ENCODE measurements at places on chromosomes 1 and 21.
A peak's percentile ranks its signal among the peaks of the same experiment; 100 is the strongest.

DNA sequence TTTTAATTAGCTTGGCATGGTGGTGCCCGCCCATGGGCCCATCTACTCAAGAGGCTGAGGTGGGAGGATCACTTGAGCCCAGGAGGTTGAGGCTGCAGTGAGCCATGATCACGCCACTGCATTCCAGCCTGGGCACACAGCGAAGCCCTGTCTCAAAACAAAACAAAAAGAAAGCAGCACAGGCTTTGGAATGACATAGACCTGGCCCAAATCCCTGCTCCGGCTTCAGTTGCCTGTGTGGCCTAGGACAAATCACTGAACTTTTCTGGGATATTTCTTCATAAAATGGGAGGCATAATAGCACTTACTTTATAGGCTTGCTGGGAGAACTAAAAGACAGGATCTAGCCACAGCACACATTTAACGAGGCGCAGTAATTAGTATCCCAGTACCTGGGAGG is 2.4 kb downstream of the PEAR1 start:
- no peak for DNase-seq

GRCh38 chr1:58919959-58920321 is 136.1 kb upstream of the JUN start:
- DNase-seq, result no peak

DNA sequence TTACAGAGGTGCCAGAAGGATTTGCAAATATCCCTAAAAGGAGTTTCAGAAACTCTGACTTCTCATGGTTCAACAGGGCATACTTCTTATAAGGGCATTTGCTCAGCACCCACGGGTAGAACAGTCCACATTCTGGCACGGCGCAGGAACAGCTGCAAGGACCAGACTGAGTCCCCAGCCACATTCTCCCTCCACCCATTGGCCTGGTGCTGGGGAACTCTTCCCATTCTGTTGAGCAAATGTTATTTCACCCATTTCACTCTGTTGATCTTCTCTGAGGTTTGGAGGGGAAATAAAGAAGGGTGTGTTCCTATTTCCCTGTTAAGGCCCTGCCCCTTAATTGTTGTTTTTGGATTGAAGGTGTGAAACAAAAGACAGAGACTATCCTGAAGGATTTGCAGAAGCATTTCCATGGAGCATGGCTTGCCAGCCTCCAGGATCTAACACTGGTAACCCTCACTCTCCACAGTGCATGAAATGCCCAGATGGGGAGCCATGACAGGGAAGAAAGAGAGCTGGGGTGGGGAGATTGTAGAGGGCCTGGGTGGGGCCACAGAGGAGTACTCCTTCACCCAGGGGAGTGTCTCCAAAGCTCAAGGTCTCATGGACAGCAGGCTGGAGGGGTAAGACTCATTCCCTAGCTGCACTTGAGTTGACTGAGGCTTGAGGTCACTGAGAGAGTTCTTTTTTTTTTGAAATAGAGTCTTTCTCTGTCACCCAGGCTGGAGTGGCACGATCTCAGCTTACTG is 35.0 kb downstream of the INAVA start:
- no peak for DNase-seq

GRCh38 chr1:162300057-162300917 is 76.4 kb downstream of the SPATA46 start:
- no peak for DNase-seq

- no peak for DNase-seq
These were observed 11.9 kb downstream of the PHTF1 start for GRCh38 chr1:113747376-113747775.

GRCh38 chr1:166980383-166980782 is 5.0 kb upstream of the ILDR2 start:
- no peak for DNase-seq

- no peak for DNase-seq
These were observed 11.6 kb downstream of the SDCCAG8 start for GRCh38 chr1:243267471-243267880.

GRCh38 chr21:16330082-16330907 is 600.5 kb downstream of the USP25 start:
- no peak for DNase-seq

DNA sequence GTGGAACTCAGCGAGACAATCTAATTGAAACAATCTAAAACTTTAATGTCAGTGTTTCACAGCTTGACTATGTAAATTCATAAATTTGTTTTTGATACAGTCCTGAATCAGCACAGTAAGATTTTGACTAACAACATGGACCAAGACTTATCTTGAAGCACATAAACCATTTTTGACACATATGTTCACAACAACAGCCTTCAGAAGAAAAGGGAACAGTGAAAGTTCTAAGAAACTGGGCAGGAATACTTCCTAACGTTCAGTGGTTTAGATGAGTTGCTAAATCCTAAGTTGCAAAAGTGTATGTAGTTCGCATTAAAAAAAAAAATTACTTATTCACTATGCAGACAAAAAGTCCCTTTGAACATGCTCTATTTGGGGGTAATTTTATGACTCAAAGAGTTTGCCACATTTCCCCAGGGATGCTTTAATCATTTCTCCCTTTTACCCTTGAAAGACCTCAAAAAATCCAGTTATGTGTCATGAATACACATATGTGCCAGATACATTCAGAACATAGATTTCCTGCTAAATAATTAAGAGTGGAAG is 120.2 kb downstream of the MRPL39 start:
- DNase-seq, result no peak

- DNase-seq, result no peak
These were observed 7.3 kb downstream of the GSTM5 start for GRCh38 chr1:109719337-109719837.

GRCh38 chr1:247829656-247830055 is 5.7 kb upstream of the OR14A16 start:
- no peak for DNase-seq

- no peak for DNase-seq
These were observed 9.6 kb upstream of the ECE1 start for GRCh38 chr1:21299780-21300395.

DNA sequence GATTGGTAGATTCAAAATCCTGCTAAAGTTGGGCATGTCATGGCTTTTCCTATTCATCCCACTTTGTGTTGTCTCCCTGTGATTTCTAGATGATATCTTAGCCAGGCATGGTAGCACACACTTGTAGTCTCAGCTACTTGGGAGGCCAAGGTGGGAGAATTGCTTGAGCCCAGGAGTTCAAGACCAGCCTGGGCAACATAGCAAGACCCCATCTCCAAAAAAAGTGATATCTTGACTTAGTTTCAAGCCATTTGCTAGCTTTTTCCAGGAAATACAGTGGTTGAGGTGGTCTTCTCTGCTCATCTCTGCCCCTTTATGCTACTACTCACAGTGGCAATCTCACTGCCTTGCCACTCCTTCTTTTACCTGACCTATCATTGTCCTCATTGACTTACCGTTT is 12.3 kb upstream of the HAX1 start:
- no peak for DNase-seq

DNA sequence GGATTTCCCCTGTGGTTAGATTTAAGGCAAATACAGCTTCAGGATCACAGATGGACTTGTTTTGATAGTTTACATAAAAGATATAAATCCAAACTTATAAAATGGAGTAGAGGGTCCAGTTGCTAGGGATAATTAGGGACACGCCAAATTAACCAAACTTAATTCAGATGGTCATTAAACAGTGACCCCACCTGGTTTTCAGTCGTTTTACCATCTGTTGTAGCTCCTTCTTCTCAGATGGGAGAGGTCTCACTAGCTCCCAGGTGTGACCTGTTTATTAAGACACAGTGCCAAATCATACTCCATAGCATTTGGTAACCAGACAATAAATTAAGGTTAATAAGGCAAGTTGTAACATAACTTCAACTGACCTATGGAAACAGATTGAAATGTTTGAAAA is 8.1 kb upstream of the GADD45A start:
- DNase-seq, result no peak

DNA sequence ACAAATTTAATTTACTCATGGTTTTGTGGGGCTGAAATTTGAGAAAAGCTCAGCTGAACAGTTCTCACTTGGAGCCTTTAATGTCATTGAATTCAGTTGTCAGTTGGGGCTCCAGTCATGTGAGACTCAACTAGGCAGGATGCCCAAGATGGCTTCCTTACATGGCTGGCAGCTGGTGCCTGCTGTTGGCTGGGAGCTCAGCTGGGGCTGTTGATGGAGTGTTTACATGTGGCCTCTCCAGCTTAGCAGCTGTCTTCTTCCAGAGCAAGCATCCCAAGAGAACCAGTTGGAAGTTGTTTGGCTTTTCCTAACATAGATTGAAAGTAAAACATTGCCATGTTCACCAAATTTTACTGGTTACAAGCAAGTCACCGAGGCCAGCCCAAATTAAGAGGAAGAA is 81.8 kb upstream of the KCNA3 start:
- DNase-seq, result no peak

GRCh38 chr1:7912145-7912544 is 28.5 kb downstream of the TNFRSF9 start:
- DNase-seq, result no peak

DNA sequence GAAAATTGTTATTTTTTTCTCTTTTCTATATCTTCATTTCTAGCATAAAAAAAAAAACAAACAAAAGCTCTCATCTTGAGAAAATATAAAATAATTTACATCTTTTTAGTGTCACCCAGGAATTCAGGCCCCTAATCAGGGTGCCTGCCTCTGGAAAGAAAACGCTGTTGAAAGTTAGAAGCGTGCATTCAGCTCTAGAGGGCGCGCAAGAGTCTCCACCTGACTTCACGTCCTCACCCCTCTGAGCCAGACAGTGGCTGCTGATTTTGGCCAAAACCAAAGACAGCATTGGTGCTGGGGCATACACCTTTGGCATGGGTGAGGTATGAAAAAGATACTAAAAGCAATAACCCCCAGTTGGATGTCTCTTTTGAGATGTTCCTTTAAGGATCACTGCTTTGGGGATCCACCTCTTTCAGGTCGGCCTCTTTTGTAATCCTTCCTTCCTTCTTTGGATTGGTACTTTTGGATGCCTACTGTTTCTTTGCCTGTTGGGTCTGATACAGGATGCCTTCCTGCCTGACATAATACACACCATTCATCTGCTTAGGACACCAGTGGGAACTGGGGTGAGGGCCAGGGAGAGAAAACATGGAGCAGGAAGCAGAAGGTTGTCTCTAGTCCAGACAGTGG is 77.6 kb upstream of the CHRM3 start:
- peak; percentile 2 for DNase-seq

DNA sequence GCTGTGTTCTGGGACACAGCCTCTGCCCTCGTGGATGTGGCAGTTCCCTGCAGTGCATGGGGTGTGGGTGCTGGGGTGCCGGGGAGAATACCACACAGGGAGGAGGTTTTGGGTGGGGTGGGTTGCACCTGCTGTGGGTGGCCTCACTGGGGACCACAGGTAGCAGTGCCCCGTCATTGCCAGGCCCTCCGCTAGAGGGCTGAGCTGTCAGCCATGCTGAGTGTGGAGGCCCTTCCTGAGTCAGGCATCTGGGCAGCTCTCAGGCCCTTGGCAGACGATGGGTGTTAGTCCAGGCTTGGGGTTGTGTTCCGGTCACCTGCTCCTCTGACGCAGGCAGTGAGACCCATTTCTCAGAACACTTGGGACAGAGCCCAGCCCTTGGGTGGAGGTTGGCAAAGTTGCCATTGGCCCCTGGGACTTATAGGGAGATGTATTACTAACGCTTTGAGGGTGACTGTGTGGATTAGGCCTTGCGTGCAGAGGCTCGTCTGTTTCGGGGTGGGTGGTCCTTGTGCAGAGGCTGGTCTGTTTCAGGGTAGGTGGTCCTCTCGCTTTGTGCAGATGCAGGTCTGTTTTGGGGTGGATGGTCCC is 23.9 kb downstream of the PCNT start:
- DNase-seq, result no peak

GRCh38 chr21:39441502-39442475 is 3.8 kb downstream of the LCA5L start:
- DNase-seq, result no peak

- no peak for DNase-seq
These were observed 60.4 kb upstream of the IFNAR2 start for GRCh38 chr21:33169359-33169758.

DNA sequence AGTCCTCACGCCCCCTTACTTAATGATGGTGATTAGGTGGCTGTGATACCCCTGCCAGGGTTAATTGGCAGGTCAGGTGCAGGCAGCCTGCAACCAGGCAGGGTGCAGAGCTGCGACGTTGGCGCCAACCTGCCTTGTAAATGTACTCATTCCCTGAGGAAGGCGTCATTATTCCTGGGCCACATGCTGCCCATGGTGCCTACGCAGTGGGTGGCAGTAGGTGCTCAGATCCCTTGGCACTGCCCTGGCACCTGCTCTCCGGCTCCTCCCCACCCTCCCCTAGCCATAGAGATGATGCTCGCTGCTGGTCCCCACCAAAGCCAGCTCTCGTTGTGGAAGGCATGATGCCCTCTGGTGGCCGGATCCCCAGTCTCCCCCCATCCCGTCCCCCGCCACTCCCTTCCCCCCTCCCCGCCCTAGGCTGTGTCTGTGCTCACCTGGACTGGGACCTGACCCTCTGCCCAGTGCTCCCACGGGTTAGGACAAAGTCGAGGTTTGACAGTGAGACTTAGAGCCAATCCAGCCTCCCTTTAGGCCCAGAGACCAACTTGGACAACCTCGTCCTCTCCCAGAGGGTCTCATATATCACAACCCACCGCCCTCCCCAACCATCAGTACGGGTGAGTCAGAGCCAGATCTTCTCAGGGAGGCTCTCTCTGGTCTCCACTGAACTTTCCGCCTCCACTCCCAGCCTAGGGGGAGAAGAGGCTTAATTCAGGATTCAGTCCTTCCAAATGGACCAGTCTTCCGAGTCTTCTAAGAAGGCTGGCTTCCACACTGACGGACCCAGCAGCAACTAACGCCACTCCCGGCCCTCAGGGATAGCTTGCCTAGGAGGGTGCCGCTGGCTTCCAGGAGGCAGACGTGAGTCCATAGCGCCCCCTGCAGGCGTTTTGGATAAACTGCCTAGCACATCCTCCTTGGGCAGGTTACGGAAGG is 5.7 kb downstream of the KRTCAP2 start:
- DNase-seq, result peak; percentile 59

DNA sequence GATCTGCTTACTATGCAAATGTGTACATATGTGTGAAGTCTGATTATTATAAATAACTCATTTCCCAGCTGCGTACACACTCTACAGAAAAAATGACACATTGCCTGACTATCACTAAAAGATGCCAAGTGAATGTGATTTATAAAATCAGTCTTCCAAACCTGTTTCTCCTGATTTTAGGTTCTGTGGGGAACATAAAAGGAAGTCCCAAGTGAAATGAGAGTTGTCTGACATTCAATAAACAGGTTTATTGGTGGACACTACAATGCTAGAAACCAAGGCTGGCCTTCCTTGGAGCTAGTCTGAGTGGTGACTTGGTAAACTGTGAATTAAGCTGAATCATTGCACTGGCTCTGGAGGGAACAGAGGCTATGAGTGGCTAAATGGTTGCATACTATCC is 287.9 kb upstream of the ESRRG start:
- no peak for DNase-seq

GRCh38 chr1:200861937-200862647 is 10.7 kb upstream of the GPR25 start:
- no peak for DNase-seq

DNA sequence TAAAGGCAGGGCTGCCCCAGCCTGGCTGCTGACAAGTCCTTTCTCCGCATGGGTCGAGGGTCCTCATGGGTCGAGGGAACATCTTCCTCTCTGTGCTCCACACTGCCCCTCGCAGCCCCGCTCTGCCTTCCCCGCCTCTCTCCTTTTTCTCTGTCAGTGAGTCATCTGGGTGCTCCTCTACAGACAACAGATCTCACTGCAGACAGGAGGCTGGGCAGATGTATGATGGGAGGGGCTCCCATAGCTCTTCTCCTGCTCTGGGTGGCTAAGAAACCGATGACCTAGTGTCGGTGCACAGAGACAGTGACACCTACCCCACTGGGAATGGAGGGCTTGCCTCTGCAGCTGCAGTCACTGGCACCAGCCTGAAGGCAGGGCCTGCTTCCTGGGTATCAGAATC is 5.5 kb downstream of the KCNA10 start:
- DNase-seq, result no peak

- no peak for DNase-seq
These were observed 299.6 kb downstream of the LMX1A start for GRCh38 chr1:165056914-165057313.

Data from stimulated activated CD8-positive, alpha-beta memory T cell treated with anti-CD3 and anti-CD28 coated beads, Interleukin-7, amount 100 ng/mL, for 48 hours (primary cell).